Activated effector memory CD4-positive, alpha-beta T cell treated with Interleukin-2 at 50 U/mL for 16 hours (primary cell): ENCODE measurements at places on chromosomes 6 and 20.

DNA sequence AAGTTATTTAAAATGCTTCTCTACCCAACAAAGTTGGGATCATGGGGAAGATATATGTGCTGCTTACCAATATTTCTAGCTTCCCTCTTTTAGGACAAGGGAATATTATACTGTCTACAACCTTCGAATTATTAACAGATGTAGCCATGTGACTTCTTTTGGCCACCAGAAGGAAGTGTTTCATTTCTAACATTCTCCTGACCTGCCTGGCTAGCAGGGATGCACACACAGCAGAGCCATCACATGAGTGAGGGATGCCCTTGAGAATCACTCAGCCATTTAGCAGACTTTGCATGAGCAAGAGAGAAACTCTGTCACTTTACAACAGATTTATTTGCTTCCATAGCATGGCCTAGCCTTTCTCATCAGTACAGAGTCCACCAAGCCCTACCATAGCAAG is 230.7 kb upstream of the MARCKS start:
- no peak for DNase-seq

- DNase-seq, result no peak
These were observed 21.7 kb downstream of the TBC1D20 start for GRCh38 chr20:440636-441035.

DNA sequence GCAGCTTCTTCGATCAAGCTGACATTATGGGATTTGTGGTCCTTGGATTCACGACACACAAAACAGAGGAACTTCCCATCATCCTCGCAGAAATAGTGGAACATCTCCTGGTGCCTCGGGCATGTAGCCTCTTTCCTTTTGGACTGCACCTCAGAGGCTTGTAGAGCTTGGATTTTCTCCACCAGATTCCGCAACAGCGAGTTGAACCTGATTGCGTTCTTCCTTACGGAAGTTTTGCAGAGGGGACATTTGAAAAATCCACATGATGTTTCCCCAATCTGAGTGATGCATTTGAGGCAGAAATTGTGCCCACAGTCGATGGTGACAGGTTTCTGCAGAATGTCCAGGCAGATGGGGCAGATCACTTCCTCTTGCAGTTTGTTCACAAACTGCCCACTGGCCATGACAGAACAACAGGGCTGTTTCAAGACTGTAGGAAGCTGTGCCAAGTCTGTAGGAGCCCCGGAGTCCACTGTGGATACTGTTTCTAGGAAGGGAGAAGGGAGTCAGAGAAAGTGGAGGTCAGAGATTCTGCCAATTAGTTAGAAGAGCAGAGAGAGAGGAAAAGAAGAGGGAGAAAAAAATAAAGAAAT is 392 bp downstream of the TRIM31 start:
- DNase-seq, result no peak

DNA sequence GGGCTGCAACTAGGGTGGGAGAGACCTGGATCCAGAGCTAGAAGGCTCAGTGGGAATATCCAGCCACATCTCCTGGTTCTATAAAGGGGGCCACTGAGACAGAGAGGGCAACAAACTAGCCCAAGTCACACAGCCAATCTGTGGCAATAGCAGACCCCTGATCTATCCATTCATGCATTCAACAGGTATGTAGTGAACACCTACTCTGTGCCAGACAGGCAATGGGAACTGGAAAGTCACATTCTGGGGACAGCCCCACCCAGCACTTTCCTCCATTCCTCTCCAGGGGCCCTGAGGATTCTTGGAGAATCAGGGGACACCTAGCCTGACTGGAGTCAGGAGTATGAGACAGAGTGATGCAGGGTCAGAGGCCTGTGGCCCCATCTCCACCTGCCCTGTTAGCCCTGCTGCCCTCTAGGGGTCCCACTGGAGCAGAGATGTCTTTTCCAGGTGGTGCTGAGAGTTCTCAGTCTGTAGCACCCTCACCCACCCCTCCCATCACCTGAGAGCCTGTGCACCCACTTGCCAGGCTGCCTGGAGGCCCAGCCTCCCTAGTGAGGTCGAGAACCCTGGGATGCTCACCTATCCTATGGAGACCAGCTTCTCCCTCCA is 13.6 kb downstream of the BPIFA2 start:
- DNase-seq, result no peak

- no peak for DNase-seq
These were observed 7.9 kb downstream of the BPIFB3 start for GRCh38 chr20:33061658-33062028.

GRCh38 chr6:116369964-116370759 is 585 bp upstream of the DSE start:
- DNase-seq, result no peak

DNA sequence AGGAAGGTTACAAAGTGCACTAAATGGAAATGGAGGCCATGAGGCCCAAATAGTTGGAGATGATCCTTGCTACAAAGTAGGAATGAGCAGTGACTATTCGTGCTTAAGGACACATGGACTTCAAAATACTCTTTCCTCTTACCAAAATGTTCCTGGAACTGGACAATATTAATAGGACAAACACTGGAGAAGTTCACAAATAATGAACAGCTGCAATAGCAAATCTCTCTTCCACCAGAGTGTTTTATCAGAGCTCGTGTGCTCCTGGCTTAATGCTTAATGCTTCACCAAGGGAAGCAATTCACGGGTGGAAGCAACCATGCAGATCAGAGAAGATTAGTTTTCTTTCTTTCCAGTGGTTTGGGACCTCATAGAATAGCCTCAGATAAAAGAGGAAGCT is 435.4 kb downstream of the BCKDHB start:
- DNase-seq, result no peak

DNA sequence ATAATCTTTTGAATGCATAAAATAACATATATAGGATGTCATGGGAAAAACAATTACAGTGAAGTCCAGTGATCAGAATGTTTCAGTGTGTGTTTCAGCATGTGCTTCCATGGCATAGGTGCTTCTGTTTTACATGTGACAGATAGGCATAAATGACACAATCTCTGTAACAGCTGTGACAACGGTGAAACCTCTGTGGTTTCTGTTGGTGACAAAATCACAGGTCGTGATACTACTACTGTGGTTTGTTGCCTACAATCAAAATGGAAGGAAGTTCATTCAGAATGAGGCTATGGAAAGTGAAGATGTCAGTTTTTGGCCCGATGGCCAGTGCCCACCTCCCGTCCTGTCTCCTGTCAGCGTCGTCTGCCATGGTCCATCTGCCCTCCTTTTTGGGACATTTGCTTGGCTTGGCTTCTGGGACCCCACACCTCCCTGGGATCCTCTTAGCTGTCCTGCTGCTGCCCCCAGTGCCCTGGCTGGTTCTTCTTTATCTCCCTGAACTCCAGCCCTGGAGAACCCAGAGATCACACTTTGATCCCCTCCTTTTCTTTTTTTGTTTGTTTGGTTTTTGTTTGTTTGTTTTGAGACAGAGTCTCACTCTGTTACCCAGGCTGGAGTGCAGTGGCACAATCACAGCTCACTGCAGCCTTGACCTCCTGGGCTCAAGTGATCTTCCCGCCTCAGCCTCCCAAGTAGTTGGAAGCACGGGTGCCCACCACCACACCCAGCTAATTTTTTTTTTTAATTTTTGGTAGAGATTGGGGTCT is 79.3 kb upstream of the NAA20 start:
- no peak for DNase-seq

DNA sequence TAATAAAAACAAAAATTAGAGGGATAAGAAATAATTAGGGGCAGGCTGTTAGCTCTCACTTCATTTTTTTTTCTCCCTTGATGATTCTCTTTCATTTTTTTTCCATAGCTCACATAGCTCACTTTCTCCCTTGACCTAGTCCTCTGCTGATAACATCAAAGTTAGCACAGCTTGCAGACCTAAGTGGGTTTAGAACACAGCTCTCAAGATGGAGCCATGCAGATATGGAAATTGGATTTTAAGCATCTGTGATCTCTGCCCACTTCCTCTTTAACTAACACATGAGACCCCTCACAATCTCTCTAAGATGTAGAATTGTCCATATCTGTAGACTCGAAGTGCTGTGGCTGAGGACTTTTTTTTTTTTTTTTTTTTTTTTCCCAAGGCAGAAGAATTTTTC is 257.1 kb downstream of the SOX4 start:
- no peak for DNase-seq

DNA sequence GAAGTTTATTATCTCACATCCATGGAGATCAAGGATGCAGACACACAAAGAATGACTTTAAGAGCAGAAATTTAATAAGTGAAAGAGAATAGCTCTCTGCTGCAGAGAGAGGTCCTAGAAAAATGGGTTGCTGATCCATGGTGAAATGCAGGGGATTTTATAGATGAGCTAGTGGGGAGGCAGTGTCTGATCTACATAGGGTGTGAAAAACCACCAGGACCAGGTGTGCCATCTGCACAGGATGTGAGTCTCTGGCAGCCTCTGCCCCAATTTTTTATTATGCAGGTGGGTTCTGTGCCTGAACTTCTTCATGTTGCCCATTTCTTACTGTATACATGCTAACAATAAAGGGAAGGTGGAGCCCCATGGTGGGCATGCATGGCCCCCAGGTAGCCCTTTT is 19.9 kb upstream of the NANP start:
- DNase-seq, result no peak

- no peak for DNase-seq
These were observed 296.7 kb downstream of the EYS start for GRCh38 chr6:65410309-65410708.

- DNase-seq, result no peak
These were observed 19.9 kb upstream of the PRIM2 start for GRCh38 chr6:57297505-57297904.

- DNase-seq, result no peak
These were observed 91.5 kb upstream of the ZNF217 start for GRCh38 chr20:53685070-53685595.

DNA sequence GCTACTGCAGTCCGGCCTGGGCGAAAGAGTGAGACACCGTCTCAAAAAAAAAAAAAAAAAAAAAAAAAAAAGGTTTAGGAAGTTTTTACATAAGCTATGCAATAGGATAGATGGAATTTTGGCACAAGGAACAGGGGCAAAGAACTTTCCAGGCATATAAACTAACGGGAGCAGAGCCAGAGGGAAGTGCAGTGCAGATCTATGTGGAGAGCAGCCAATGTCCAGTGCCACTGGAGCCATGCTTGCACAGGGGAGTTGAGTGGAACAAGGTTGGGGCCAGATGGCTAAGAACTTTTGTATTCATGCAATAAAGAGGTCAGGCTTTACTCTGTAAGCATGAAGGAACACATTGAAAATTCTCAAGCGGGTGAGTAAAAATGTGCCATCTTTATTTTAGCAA is 10.8 kb downstream of the SLC17A2 start:
- no peak for DNase-seq

DNA sequence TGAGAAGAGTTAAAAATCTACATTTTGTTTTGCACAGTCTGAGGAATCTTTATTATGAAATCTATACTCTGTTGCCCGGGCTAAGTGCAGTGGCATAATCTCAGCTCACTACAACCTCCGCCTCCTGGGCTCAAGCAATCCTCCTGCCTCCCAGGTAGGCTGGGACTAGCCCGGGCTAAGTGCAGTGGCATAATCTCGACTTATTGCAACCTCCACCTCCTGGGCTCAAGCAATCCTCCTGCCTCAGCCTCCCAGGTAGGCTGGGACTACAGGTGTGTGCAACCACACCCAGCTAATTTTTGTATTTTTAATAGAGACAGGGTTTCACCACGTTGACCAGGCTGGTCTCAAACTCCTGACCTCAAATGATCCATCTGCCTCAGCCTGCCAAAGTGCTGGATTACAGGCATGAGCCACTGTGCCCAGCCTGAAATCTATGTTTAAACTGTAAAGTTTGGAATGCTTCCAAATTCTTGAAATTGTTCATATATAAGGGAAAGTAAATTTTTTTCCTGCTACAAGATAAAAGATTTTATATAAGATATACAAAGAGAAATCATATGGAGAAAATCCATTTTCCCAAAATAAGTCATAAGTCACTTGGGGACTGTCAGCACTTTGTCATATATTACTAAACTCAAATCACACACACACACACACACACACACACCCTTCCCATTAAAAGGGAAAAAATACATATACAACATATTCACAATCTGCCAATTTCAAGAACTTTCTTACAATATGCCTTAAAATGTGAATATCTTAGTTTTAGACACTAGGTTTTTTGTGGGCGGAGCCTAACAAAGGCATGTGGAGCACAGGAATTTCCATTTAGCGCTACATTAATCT is 19.4 kb downstream of the PTPRK start:
- DNase-seq, result no peak

DNA sequence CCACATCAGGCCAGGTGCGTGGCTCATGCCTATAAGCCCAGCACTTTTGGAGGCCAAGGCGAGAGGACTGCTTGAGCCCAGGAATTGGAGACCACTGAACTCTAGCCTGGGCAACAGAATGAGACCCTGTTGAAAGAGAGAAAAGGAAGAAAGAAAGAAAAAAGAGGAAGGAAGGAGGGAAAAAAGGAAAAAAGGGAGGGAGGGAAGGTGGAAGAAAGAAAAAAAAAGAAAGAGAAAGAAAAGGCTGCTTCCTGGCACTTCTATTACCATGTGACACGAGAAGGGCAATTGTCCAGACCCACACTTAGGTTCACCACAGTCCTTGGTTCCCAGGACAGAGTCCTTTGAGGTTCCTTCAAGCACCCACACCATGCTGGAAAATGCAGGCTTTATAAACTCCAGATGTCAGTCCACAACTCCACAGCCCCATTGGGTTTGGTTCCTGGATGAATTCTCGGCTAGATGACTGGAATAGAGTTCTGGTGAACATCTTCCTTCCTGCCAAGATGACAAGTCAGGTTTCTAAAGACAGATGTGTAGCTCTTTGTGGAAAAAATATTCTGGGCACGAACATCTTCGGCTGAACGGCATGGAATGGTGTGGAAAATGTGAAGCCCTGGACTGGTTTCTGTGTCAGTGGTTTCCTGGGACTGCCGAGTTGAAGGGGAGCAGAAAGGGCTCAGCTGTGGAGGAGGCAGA is 32.5 kb downstream of the NT5E start:
- no peak for DNase-seq

GRCh38 chr20:33991502-33991901 is 2.2 kb upstream of the RALY start:
- no peak for DNase-seq

DNA sequence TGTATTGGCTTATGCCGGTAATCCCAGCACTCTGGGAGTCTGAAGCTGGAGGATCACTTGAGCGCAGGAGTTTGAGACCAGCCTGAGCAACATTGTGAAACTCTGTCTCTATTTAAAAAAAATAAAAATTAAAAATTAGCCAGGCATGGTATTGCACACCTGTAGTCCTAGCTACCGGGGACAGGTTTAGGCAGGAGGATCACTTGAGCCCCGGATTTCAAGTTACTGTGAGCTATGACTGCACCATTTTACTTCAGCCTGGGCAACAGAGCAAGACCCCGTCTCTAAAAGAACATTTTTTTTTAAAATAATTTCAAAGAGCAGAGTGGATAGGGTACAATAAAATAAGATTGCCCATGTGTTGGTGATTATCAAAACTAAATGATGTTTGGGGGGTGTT is 482.9 kb upstream of the SOX4 start:
- no peak for DNase-seq

GRCh38 chr20:58048096-58048702 is 180.3 kb downstream of the ANKRD60 start:
- DNase-seq, result no peak
